ENCODE measurements at places on chromosomes 7 and 10.
A peak's percentile ranks its signal among the peaks of the same experiment; 100 is the strongest.

- DNase-seq: no peak
Measured at GRCh38 chr10:34049887-34050286, 715.4 kb upstream of the NRP1 start.

- DNase-seq: no peak
Measured at GRCh38 chr7:7129381-7129780, 53.0 kb upstream of the C1GALT1 start.

GRCh38 chr10:118737603-118738302 lies 17.0 kb downstream of the CACUL1 start:
- no peak for DNase-seq

GRCh38 chr10:5575482-5576153 lies 50.9 kb downstream of the CALML3 start:
- DNase-seq: no peak

DNA sequence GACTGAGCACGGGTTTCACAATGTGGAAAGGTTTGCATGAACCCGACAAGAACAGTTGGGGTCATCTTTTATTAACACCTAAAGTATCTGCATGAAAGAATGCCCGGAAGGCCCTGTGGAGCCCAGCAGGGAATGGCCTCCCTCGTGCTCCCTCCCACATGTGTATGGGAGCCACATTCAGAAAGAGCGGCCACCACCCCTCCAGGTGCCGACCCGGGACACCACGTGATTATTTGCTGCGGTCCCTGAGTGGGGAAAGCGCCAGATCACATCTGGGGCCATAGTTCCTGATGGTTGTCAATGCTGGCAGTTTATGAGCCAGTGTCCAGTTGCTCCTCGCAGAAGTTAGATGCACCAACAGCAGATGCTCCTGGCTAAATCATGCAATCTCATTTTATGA lies 571.4 kb downstream of the TCERG1L start:
- DNase-seq: no peak

DNA sequence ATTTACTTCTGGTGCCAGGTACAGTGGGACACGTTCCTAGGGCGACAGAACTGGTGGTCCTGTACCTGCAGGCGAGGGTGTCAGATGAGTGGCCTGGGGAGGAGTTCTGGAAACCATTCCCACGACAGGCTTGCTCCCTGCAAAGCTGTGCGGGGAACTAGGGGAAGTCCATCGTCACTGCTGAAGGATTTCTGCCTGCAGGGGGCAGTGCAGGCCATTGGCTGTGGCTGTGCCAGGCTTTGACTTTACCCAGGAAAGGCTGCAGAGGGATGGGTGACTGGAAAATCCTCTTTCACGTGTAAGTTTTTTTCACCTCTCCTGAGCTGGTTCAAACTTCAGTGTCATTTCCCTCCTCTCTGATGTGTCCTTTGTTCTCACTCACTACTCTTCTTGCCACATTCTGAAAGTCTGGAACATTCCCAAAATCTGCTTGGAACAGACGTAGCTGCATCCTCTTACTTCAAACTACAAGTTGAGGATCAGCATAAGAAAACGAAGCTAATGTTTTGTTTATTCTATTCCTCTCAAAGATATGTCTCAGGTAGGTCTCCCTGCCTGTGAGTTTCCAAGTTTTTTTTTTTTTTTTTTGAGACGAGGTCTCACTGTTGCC lies 126.5 kb downstream of the SH2D4B start:
- DNase-seq: no peak

GRCh38 chr10:60101821-60102220 lies 195.5 kb upstream of the CCDC6 start:
- DNase-seq: no peak

GRCh38 chr7:7967886-7968543 lies 581 bp upstream of the GLCCI1 start:
- DNase-seq: no peak

DNA sequence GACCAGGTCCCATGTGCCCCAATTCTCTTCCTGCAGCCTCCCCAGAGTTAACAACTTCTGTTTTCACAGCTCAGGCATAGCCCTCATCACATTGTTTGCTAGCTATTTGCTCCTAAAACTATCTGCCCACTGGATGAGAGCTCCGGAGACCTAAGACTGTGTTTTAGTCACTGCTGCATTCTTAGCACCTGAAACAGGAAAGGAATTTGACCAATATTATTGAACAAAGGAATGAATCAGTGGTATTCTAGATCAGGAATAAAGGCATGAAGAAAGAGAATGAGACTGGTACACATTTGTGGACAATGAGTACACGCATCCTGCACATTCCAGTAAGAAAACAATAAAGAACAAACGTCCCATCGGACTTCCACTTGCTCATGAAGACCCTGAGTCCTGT lies 54.8 kb downstream of the PPP1R17 start:
- no peak for DNase-seq

DNA sequence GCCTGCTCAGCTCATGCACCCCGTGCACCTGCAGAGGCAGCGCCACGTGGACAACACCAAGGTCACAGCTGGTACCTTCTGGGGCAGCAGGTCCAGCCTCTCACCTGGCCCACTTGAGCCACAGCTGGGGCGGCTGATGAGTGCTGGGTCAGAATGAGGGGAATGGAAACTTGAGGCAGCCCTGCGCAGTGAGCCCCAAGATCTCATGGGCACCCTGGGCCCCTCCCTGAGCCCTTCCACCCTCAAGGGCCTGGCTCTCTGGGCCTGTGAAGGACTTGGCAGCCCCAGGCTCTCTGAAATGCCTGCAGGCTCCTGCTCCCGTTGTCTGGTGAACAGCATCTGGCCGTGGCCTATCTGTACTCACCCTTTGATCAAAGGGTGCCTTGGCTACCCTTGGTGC lies 112.7 kb downstream of the TCERG1L start:
- no peak for DNase-seq

GRCh38 chr10:558891-559766 lies 130.3 kb downstream of the DIP2C start:
- no peak for DNase-seq

DNA sequence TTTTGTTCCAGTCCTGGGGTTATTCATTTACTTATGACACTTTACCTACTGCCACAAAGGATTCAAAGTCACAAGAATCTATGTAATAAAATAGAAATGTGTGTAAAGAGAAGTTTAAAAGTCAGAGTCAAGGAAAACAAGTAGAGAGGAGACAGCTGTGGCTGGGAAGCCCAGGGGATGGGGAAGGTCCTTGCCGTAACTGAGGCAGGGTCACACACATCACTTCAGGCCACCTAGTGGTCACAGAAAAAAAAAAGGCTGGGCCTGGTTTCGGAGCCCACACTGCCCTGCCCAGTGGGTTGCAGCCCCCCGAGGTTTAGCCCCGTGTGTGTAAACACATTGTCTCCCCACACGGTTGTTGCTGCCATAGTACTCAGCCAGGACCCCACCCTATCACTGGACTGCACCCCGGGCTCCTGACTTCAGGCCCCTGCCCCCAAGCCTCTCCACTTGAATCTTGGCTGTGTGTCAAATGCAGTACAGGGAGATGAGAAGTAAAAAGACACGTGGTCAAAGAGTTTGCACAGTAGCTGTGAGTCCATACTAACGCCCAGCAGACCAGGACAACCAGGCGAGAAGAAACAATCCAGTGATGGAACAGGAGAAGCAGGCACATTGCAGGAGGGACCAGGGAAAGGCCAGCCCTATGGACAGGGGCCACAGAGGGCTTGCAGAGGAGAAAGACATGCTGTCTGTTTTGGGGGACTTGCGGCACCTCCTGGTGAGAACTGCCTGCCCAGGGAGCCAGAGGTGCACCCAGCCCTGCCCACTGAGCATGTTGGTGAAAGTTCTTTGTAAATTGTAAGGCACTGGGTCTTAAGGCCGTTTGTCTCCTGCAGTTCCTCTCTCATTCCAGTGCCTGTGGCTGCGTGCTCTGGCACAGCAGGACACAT lies 91.4 kb upstream of the MACROH2A2 start:
- DNase-seq: no peak

- DNase-seq: no peak
Measured at GRCh38 chr10:130337305-130337640, 201.1 kb downstream of the GLRX3 start.

DNA sequence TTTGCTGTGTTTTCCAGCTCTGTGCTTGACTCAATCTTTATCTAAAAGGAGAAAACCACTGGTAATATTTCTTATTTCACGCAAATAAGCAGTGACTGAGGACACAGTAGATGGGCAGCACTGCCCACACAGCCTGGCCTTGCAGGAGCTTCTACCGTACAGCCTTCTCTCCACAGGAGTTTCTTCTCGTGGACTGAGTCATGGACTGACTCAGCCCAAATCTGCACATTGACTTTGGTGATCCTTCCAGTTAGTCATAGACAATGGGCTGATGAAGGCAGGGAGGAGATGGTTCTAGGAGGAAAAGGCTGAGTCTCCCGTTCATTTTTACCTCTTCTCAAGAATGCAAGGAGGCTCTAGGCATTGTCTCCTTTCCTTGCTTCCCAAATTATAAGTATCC lies 200.7 kb downstream of the RAPGEF5 start:
- DNase-seq: no peak

- DNase-seq: no peak
Measured at GRCh38 chr10:52484206-52485065, 170.4 kb downstream of the DKK1 start.

DNA sequence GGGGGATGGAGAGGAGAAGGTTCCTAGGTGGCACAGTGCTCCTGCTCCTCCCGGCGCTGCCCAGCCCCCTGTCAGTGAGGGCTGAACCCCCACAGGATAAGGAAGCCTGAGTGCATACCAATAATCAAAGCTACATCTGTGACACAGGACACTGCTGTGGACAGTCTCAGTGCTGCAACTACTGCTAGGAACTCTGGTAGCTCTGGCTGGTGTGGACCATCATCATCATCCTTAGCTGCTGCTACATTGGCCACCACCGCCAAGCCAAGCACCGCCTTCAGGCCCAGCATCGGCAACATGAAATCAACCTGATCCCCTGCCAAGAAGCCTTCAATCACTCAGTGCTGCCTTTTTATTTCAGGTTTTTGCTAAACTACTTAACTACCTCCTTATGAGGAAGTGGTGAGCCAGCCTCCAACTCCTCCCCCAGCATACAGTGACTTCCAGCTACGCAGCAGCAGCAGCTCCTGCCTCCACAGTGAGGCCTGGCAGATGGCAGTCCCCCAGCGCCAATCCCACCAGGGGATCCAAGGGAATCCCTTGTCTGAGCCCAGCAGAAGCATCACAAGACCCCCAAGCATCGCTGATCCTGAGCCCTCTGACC lies 32.1 kb upstream of the SLC26A4 start:
- DNase-seq: no peak

DNA sequence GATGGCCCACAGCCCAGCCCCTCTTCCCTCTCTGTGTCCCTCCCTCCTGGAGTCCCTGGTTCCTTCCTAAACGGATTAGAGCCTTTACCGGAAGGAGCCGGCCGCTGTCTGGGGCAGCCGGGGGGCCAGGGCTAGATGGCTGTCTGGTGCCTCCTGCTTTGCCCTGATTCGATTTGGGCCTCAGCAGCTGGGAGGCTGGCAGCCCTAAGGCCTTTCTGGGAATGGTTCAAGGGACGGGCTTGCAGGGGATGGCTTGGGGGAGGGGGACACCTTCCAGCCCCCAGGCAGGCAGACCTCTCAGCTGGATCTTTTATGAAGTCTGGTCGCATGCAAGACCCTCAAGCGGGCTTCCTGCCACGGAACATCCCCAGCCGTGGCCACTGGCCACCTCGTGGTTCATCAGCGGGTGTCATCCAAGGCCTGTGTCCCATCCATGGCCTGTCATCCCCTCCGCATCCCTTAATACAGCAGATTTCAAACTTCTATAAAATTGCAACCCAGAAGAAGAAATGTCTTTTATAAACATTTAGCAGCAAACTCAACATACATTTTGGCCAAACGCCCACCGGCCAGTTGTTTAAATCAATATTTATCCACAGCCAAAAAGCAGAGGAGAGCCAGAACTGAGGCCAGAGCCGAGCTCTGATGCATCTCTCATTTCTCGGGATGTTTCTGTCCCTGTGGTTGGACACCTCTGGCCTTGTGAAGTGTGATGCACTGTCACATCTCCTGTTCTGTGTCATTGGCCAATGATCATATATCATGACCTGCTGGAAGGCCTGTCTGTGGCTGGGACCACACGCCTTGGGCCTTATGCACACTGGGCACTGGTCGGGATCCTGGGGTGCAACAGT lies 52.0 kb downstream of the GTF2IRD1 start:
- DNase-seq: no peak

DNA sequence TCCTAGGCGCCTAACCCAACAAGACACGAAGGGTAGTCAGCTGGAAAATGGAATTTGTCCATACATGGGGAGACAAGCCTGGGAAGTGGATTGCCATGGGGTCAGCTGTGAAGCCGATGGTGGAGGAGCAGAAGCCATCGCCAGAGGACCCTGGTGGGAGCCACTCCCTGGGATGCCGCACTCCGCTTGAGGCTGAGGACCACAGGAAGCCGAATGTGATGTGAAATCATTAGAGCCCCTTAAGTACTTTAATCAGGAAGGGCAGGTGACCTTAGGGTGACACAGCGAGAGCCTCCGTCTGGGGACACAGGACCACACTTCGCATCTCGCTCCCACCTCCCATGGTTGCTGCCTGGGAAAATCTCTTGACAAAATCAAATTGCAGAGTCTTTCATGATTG lies 614.6 kb upstream of the MGMT start:
- no peak for DNase-seq

GRCh38 chr10:30974355-30974754 lies 57.3 kb downstream of the ZNF438 start:
- no peak for DNase-seq

GRCh38 chr10:129962872-129963640 lies 1.0 kb downstream of the EBF3 start:
- no peak for DNase-seq

DNA sequence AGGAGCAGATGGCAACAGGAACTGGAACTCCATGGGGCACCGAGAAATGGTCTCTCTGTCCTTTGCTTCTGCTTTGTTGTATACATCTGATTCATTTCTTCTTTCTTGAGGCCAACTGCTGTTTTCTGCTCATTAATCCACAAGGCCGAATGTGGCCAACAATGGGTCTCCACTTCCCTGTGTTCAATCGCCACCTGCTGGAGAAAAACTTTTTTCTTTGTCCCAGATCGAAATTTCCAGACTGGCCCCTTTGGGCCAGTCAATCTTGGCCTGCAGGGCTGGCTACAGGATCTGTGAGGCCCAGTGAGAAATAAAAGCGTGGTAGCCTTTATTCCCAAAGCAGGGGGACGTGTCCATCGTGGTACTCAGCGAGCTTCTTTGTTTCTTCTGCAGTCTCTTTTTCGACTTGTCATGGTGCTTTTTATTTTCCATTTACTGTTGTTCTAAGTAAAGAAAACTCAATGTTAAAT lies 58.8 kb downstream of the PARP12 start:
- peak; percentile 33 for DNase-seq

DNA sequence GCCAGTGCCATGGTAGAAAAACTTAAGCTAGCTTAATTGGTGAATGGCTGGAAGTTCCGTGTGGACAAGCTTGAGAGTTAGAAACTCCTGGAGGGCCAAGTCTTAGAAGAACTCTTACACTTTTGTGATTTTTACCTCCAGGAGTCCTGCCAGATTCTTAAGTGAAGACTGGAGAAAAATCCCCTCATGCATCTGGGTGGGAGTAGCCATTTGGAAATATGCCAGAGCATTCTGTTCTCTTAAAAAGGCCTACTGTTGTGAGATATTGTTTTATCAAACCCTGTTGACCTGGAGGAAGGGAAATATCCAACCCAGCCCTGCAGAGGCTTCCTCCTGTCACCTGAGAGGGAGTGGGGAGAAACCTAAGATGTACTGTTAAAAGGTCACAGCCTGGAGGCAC lies 17.6 kb upstream of the MCM10 start:
- DNase-seq: no peak

Data from thymus (tissue), 14 donors.